ENCODE measurements at places on chromosomes 6 and 20.

- no peak for DNase-seq
These were observed 2.3 kb upstream of the SCAND1 start for GRCh38 chr20:35956616-35957015.

- peak; percentile 56 for DNase-seq
These were observed 6.6 kb downstream of the TUBB start for GRCh38 chr6:30726506-30727413.

GRCh38 chr6:12709556-12710232, 6.9 kb upstream of the PHACTR1 start:
- DNase-seq = no peak

DNA sequence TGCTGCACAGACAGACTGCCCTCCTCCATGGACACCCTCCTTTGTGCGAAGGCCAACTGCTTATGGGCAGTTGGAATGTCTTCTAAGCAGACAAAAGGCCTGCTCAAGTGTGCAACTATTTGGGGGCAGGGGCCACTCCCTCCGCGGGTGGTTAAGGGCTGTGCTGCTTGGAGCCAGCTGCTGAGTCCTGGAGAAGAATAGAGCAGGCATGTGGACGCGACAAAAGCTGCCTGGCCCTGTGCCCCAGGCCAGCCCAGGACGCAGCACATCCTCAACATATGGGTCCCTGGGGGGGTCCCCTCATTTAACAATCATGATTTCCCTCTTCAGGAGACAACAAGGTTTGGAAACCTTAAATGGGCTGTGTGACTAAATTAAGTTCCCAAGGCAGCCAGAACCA, 45.5 kb upstream of the ENTPD6 start:
- DNase-seq = no peak

- DNase-seq = peak; percentile 89
These were observed 1.7 kb downstream of the PHF10 start for GRCh38 chr6:169722362-169723199.

DNA sequence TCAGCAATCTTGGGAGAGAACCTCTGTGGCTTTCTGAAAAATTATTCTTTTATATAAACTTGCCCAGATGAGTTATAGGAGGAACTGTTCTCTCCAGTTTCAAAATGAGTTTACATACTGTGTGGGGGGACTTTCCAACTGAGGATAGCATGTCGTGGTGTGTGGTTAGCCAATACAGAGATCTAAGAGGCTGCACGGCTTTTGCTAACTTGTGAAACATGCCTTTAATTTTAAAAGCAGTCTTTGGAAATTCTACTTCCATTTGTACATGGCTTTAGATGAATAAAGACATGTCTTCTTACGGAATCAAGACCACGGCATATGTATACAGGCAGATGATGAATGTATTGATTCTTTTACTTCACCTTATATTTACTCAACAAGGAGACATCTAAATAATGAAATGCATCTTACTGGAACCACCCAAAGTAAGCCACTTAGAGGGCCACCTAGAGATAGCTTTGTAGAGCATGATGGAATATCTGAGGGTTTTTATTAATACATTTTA, 39.8 kb downstream of the HIVEP1 start:
- peak; percentile 25 for DNase-seq

DNA sequence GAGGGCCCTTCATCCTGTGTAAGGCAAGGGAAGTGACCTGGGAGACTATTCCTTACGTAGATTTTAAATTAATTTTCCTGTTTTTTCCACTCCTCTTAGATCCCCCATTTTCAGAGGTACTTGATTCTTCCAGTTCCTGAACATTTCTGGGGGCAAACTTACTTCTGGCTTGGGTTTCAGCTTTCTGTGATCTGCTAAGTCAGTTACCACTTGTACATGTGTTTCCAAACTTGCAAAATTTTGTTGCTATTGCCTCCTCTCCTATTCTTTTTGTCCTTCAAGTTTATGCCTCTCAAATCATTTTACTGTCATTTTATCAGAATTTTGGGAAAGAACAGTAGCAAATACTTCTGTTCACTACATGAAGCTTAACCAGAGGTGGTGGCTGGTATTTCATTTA, 81.2 kb downstream of the QRSL1 start:
- DNase-seq = no peak

DNA sequence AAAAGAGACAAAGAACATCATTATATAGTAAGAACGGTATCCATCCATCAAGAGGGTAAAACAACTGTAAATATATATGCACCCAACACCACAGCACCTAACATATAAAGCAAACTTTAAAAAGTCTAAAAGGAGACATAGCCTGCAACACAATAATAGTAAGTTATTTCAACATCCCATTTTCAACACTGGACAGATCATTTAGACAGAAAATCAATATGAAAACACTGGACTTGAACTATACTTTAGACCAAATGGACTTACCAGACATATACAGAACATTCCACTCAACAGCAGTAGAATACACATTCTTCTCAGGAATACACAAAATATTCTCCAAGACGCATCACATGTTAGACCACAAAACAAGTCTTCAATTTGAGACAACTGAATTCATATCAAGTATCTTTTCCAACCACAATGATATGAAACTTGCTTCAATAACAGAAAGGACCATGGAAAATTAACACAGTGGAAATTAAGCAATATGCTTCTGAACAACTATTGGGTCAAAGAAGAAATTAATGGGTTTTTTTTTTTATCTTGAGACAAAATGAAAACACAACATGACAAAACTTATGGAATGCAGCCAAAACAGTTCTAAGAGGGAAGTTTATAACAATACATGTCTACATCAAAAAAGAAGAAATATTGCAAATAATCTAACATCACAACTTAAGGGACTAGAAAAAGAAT, 23.9 kb upstream of the ASF1A start:
- DNase-seq = peak; percentile 17

GRCh38 chr6:101402622-101403031, 9.1 kb downstream of the GRIK2 start:
- DNase-seq = peak; percentile 28

DNA sequence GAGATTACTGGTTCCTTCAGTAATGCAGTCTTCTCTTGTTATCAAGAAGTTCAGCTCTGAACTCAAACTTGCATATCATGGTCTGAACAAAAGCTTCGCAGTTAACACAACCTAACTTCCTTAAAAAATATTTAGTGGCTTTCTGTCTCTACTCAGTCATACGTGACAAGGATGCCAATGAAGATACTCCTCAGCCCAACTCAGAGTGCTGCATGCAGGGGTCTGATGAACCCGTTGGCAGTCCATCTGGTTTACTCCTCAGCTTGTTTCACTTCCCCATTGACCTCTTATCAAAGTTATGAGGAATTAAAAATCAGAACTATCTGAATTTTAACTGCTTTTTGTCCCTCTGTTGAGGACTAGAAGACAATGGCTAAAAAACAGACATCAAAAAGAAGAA, 56.6 kb upstream of the RIN2 start:
- DNase-seq = no peak

DNA sequence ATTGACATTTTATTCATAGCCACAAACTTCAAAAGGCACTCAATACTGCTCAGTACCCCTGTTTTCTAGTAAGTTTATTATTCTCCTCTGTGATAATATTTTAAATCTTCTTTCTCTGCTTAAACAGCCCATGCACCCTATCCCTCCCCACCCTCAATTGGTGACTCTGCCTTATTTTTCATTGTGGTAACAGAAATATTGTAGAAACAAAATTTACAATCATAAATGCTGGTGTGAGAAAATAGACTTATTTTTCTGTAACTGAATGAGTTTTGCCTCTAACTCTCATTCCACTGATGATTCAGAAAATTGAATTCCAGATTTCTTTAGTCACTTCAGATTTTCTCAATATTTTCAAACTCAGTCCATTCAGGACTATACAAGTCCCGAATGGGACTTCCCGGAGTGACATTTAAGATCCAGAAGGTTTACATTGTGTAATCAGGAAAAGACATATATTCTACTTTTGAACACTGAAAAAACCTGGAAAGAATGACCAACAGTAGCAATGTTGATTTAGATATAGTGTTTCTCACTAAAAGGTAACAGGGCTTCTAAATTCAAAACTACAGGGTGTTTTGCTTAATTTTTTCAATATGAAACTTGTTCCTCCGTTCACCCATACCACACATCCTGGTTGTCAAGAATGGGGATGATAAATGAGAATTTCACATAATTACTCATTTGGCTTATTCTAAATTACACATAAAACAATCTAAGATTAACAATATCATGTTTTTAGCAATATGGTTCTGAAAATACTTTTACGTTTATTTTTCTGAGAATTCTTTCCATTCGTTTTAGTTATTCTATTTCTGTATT, 34.8 kb upstream of the UST start:
- no peak for DNase-seq

GRCh38 chr20:36315545-36316351, 9.6 kb downstream of the DLGAP4 start:
- DNase-seq = no peak

DNA sequence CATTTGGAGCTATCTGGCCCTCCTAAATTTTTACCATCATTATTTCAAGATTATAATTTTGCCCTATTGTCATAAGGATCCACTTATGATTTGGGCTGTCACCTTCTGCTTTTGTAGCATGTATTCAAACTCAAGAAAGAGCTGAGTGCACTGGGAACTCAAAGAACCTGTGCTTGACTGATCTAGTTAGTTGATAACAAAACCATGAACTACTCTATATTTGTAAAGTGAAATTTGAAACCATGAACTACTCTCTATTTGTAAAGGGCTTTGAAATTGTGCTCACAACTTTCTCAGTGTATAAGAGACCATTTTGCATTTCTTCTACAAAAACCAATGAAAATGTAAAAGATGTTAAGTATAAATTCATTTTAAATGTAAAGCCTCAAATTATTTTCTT, 77.5 kb upstream of the POPDC3 start:
- peak; percentile 12 for DNase-seq

DNA sequence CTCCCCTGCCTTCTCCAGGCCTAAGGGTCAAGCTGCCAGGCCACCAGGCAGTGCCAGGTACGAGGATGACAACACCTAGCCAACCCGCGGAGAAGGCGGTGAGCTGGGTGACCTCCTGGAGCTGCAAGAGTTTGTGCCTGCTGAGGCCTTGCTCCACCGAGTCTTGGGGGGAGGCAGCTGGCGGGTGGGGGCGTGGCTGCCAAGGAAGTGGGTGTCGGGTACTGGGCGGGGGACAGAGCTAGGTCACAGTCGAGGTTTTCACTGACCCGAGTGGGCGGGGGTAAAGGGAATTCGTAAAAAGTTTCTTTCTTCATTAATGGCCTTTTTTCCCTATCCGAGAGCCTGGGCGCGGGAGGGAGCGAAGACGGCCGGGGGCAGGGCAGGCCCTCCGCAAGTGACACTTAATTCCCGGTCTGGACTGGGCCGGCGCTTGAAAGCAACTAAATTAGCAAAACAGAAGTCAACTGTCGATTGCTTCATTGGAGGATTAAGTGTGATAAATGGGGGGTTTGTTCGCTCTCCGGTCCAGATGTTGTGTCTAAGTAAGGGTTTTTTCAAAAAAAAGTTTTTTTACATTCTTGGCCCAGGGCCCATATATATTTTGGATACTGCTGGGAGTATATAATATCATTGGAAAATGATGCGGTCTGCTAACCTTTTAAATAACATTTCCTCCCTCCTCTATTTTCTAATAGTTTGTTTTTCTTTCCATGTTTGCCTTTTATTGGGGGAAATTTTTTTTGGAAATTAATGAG, 43.1 kb upstream of the FOXP4 start:
- no peak for DNase-seq

- no peak for DNase-seq
These were observed 19.4 kb downstream of the TPX2 start for GRCh38 chr20:31758521-31758920.

DNA sequence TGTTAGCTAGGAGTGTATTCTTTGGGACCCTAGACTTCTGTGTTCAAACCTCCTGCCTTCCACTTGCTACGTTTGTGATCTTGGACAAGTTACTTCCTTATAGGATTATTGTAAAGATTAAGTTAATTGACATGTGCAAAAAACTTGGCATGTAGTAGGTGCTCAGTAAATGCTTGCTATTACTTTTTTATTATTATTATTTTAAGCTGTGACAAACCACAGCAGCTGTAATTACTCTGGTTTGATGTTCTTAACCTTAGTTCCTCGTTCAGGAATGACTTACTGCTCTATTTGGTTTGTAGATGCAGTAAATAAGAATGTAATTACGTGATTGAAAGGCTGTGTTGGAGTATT, 3.2 kb downstream of the ARFGEF2 start:
- no peak for DNase-seq

- DNase-seq = no peak
These were observed 114.8 kb downstream of the FOXO3 start for GRCh38 chr6:108675226-108676200.

- no peak for DNase-seq
These were observed 5.2 kb upstream of the BPIFA2 start for GRCh38 chr20:33162753-33163152.

DNA sequence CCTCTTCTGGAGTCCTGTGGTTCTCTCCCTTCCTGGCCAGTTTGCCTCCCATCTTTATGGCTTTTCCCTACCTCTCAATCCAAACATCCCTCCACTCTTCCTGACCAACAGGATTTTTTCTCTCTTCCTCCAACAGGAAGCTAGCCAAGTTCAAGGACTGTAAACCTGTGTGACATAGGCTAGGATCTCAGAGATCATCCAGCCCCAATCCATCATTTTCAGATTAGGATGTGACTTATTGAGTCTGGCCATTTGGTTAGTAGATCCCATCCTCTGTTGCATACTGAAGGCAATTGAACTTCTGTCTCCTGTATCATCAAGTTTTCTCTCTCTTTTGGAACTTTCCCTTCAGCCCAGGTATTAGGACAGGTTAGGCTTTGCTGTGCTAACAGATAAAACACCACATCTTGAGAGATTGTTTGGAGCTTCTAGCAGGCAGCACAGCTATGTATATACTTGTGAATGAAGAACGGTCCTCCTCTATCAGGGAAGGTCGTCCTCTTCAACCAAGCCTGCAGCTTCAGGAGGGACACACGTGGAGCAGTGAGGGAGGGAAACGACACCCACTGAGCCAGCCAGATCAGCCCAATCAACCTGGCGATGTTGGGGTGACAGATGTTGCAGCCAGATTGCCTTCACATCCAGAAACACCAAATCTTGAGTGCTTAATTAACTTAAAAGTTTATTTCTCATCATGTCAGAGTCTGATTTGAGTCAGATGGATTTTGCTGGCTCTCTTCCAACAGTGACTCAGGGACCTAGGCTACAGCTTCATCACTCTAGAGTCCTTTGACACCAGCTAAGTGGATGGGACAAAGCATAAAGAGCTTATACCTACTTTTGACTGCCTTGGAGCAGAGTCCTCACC, 106.8 kb downstream of the GJA10 start:
- DNase-seq = peak; percentile 52

- DNase-seq = peak; percentile 74
These were observed 175.2 kb downstream of the MRPL14 start for GRCh38 chr6:43951756-43952675.

- peak; percentile 15 for DNase-seq
These were observed 18.9 kb downstream of the SCGN start for GRCh38 chr6:25670793-25671513.

GRCh38 chr20:32155017-32155981, 45.8 kb downstream of the TM9SF4 start:
- peak; percentile 98 for DNase-seq

GRCh38 chr6:4363656-4364055, 228.3 kb upstream of the ECI2 start:
- DNase-seq = no peak

DNA sequence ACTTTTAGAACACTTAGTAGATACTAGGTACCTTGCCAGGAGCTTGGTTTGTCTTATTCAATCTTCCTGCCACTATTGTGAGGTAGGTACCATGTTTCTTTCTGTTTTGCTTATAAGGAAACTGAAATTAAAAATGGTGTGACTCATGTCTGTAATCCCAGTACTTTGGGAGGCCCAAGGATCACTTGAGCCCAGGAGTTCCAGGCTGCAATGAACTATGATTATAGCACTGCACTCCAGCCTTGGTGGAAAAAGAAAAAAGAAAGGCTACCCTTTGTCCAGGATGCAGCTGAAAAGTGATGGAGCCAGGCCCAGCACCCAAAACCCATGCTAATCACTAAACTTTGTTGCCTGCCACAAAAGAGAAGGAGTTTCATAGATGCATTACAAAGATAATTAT, 34.1 kb upstream of the LAMA4 start:
- DNase-seq = peak; percentile 49

Data from M059J (cell line).